ENCODE measurements at places on chromosomes 16 and 17.

DNA sequence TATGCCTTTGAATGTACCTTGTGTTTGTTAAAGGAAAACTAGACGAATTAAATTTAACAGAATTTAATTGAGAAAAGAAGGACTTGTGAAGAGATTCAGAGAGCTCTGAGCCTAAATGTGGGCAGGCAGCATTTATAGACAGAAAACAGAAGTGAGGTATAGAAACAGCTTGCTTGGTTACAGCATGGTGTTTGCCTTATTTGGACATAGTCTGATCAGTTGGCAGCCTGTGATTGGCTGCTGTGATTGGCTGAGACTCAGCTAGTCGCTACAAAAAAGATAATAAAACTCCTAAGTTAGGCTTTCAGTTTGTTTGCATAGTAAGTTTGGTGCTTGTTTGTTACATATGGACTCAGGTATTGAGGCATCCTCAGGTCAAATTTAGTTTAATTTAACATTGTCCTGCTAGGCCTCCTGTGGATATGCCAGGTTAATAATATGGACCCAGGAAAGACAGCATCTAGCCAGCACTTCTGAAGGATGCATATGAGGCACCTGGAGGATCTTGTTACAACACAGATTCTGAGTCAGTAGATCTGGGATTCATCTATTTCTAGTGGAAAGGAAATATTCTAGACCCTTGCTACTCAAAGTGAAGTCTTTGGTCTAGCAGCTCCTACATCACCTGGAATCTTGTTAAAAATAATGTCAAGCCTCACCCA, 43.4 kb downstream of the SLFN5 start:
- no peak for DNase-seq

DNA sequence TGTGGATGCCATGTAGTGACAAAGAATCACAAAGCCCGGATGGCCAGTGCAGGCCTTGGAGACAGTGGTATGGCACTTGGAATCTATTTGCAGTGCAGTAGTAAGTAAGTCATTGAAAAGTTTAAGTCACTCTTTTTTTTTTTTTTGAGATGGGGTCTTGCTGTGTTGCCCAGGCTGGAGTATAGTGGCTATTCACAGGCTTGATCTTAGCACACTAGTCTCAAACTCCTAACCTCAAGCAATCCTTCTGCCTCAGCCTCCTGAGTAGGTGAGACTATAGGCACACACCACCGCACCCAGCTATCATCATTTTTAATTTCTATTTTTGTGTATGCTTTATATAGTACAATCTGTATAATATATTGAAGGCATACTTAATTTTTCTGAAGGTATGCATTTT, 4.3 kb upstream of the PLSCR3 start:
- no peak for DNase-seq

DNA sequence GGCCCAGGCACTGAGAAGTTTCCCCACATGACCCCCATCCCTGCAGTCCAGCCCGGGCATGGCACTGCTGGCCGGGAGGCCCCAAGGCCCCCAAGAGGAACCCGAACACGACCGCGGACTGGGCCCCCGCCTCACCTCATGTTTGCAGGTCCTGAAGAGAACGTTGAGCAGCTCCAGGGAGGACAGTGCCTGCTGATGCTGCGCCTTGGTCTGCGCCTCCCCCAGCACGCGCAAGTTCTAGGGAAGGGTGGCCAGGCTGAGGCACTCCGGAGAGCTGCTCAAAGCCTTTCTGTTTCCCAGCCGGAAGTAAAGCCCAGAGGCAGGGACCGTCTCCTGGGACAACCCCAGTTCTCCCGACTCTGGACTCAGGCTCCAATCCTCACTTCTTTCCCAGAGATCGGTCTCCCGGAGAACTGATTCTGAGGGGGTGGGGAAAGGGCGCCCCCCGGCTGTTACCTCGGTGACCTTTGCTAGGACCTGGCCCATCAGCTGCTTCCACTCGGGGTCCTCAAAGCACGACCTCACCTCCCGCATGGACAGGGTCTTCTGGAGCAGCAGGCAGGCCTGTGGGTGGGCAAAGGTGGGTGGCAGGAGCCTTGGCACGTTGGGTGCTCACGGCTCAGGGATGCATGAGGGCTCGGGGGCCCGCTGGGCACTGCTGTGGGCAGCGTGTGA, 13.7 kb downstream of the MYBBP1A start:
- DNase-seq, result no peak

DNA sequence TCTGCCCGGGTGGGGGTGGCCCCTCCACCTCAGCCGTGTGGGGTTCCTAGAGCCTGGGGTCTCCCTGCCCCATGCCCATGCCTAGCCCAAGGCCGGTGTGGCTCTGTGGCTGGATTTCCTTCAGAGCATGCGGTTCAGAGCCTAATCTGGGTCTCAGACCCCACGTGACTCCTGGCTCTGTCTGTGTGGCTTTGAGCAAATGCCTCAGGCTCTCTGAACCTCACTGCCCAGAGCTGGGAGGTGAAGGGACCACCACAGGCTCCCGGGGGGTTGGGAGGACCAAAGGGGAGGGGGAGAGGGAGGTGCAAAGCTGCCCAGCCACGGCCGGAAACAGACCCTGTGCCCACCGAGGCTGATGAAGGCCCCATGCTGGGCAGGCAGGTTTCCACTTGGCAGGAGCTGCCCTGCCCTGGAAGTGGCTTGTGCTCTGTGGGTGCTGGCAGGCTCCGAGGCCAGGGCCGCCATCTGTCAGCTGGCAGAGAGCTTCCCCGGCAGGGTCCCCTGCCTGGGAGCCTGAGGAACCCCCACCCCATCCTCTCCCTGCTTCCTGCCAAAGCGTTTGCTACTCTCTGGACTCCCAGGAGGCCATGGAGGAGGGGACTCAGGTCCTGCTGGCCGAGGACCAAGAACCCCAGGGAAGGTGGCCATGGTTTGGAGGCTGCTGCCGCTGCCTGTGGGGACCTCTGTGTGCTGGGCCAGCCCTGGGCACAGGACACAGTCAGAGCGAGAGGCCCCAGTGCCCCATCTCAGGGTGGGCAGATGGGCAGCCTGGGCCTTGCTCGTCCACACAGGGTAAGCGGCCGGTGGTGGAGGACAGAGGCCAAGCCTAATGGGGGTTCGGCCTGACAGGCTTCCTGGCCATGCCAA, 4.0 kb downstream of the CDH15 start:
- no peak for DNase-seq

DNA sequence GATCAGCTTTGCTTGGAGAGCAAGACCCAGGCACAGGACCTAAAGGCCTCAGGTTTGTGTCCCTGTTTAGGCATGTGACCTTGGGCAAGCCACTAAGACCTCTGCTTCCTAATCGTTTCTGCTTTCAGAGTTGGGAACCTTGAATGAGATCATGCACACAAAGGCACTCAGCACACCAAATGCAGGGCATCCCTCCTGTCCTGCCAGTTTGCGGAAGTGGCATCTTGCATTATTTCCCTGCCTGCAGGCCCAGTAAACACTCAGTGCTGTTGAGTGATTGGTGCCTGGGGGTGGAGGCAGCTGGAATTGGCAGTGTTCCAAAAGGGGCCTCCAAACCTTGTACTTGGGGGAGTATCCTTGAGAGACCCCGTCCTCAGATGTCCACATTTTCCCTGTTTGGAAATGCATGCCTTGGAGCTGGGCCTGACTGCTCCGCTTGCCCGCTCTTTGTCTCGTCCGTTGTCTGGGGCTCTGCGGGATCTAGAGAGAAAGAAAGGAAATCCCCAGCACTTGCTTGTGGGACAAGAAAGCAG, 28.7 kb downstream of the MRM1 start:
- no peak for DNase-seq

- no peak for DNase-seq
Measured at GRCh38 chr17:79938336-79939093, 97.2 kb downstream of the TBC1D16 start.

DNA sequence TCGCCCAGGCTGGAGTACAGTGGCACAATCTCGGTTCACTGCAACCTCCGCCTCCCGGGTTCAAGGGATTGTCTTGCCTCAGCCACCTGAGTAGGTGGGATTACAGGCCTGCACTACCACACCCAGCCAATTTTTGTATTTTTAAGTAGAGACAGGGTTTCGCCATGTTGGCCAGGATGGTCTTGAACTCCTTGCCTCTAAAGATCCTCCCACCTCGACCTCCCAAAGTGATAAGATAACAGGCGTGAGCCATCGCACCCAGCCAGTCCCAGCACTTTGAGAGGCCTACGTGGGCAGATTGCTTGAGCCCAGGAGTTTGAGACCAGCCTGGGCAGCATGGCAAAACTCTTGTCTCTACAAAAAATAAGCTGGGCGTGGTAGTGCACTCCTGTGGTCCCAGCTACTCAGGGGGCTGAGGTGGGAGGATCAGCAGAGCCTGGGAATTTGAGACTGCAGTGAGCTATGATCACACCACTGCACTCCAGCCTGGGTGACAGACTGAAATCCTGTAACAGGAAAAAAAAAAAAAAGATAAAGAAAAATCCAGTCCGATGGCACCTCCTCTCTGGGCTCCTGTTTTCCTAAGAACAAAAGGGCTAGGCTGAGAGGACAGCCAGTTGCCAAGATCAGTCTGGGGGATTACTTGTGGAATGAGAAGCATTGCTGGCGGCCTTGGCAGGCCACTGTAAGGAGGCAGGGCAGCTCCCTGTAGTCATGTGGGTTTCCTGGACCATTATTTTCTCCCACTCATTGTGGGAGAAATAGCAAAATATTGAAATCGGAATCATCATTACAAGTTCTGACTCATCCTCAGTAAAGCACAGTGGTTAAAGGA, 3.0 kb upstream of the PIPOX start:
- DNase-seq, result no peak

- no peak for DNase-seq
Measured at GRCh38 chr16:83998091-83998490, 30.0 kb downstream of the NECAB2 start.

GRCh38 chr16:5461574-5461973, 364.0 kb upstream of the EEF2KMT start:
- DNase-seq, result no peak

DNA sequence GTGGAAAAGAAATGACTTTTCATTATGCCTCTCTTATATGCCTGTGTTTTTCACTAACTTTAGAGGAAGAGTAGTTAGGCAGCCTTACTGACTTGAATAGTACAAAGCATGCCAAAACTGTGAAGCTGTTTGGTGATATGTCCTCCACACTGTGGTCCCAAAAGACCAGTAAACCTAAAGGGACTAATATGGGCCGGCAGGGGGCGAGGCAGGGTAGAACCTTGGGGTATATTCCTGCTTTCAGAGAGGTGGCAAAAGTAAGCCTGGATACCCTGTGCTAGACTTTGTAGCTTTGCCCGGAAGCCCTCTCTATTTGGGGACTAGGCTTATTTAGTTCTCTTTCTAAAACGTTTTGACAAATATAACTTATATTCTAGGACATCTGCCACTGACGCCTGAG, 36.5 kb upstream of the VWA3A start:
- DNase-seq, result no peak

GRCh38 chr17:28946239-28946638, 5.1 kb downstream of the PHF12 start:
- no peak for DNase-seq

- DNase-seq, result no peak
Measured at GRCh38 chr16:65386672-65387071, 264.8 kb upstream of the CDH11 start.

GRCh38 chr16:52446080-52446479, 100.9 kb downstream of the TOX3 start:
- no peak for DNase-seq

DNA sequence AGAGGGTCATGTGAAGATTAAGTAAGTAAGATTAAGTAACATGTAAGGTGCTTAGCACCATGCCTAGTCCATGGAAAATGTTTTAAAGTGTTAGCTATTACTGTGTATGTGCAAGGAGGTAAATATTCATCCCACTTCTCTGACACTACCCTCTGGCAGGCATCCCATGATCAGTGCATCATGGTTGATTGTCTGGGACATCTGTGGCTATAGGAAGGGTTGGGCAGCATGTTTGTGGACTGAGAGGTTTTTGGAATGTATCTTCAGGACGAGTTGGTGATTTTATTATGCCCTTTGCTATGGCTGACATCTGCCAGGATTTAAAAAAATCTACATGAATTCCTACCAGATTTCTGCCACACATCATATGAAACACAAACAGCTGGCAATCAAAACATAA, 6.5 kb upstream of the TAOK1 start:
- no peak for DNase-seq

DNA sequence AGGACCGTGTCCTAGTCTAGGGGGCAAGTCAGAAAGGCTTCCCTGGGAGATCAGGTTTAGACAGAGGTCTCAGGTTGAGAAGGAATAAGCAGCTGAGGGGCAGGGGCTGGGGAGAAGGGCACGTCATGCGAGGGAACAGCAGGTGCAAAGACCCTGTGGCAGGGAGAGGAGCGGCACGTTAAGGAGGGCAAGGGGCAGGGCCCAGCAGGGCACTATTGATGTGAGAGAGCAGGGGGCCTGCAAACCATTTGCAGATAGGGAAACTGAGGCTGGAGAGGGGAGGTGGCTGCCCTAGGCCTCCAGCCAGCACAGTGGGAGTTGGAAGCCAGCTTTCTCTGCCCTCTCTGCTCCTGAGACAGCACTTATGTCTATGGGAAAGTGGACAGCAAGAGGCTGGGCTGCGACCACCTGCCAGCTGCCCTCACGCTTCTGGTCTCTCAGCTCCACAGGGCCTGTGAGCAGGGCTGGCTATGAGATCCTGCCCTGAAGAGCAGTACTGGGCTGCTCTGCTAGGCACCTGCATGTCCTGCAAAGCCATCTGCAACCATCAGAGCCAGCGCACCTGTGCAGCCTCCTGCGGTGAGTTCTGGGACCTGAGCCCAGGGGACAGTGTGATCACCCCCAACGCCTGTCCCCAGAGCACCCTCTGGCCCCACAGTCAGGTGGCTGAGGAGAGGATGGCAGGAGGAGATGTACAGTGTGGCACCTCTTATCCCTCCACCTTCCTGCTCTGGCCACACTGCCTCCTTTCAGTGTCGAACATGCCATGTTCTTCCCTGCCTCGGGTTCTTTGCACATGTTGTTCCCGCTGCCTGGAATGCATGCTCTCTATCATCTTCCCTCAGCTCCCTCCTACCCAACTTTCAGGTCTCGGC, 61.5 kb downstream of the USP22 start:
- no peak for DNase-seq

- no peak for DNase-seq
Measured at GRCh38 chr16:20918486-20919239, 18.1 kb downstream of the LYRM1 start.

DNA sequence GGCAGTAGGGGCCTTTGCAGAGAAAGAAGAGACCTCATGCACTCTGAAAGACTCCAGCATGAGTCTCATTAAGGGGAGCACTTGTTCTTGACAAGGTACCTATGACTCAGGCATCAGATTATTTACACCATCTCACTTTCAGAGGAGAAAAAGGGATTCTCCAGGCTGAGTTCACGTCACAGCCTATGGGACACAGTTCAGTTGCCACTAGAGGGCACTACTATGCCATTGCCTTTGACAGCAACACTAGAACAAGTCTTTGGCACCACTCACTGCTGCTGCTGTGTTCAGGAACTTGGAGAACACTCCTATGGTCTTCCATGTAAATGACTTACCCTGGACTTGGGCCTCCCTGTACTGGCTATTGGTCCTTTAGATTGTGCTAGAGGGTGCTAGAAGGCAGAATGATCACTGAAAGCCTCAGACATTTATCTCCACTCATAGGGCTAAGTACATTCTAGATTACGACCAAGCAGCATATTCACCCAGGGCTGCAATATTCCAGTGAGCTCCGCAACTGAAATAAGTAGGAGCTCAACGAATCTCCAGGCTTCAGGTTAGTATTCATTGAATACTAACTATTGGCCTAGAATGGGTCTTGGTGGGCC, 225.1 kb upstream of the CA10 start:
- DNase-seq, result peak; percentile 86
